Esophagus muscularis mucosa (tissue), 4 donors: ENCODE measurements at places on chromosomes 1 and 21. TPM values are rescaled to one million over a fixed set of nuclear protein-coding genes. Genes with fewer than 3 reads are reported as not detected.

Gene PDE9A
- total RNA-seq, result 68.4 TPM

Gene LAPTM5
- total RNA-seq, result 83.7 TPM

- DNase-seq, result no peak
Observed at GRCh38 chr1:186155594-186155993, 219.5 kb downstream of the TPR start.

DNA sequence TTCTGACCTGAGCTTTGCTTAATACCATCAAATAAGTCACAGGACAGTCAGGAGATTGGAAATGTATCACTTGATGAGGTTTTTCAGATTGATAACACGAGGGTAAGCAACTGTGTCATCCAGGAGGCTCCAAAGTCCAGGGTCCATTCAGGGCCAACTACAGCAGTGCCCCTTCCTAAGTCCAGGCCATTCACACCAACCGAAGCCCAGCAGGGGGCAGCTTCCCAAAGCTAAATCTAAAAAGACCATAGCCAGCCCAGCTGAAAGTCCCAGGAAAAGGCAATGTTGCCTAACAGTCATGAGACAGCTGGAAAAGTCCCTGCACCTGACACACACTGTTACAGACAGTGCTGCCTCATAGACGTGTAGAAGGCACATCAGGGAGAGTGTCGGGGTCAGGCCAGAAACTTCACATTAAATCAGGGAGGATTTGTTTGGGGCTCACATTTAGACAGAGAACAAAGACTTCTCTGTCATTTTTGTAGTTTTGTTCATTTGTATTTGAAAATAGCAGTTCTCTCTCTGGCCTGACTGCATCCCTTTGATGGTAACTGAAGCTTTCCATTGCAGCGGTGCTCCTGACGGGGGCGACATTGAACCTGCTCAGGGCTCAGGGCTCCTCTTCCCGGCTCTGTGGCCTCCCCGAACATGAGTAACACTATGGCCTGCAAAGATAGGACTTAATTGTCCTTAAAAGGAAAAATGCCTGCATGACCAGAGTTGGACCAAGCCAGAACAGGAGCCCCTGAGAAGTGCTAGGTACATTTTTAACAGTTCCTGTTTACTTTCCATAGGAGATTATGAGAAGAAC is 200.4 kb downstream of the NRIP1 start:
- DNase-seq, result no peak

- no peak for DNase-seq
Observed at GRCh38 chr1:228149406-228150119, at the start of gene GJC2. Gene GJC2, plus strand, starts transcription at chr1:228149930. Its CDS starts 7,829 bp downstream, at chr1:228157759.

DNA sequence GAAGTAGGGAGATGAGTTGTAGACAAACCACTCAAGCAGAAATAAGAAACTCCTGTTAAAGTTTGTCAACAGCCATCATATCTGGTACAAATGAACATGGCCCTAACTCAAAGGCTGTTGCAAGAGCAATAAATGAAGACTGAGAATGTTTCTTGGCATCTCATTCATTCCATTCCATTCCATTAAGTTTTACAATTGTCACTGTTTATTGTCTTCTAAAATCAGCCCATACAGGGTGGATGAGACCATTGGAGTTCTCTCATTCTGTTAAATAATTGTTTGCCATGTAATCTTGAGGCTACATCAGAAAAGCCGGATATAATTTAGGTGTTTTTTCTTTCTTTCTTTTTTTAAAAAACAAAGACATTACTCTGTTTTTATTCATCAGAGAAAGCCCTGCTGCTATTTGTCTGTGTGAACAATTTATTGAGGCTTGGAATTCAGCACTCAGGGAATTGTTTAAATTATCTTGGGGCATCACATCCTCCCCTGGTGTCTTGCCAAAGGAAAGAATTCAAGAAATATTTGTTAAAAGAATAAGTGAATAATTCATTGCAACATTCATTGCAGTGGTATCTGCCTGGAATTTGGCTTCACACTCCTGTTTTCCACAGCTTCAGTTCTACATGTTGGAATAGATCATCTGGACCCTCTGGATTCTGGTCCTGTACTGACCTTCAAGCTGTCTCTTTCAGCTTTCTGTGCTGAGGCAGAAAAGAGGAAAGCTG is 604.5 kb downstream of the PLPP3 start:
- no peak for DNase-seq
